NCI-H2171 treated with DMSO at 0.1 percent for 48 hours (cell line): ENCODE measurements at places on chromosomes 6 and 20.
A peak's percentile ranks its signal among the peaks of the same experiment; 100 is the strongest.

- DNase-seq = no peak
These were observed 100.7 kb downstream of the ANKRD60 start for GRCh38 chr20:58127701-58128111.

DNA sequence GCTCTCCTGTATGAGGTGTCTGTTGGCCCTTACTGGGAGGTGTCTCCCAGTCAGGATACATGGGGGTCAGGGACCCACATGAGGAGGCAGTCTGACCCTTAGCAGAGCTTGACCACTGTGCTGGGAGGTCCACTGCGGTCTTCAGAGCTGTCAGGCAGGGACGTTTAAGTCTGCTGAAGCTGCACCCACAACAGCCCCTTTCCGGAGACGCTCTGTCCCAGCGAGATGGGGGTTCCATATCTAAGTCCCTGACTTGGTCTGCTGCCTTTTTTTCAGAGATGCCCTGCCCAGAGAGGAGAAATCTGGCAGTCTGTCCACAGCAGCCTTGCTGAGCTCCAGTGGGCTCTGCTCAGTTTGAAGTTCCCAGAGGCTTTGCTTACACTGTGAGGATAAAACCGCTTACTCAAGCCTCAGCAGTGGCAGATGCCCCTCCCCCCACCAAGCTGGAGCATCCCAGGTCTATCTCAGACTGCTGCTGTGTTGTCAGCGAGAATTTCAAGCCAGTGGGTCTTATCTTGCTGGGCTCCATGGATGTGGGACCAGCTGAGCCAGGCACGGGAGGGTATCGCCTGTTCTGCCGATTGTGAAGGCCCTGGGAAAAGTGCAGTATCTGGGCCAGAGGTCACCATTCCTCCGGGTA lies 36.3 kb upstream of the IBTK start:
- DNase-seq = no peak

- DNase-seq = no peak
These were observed 24.3 kb upstream of the IER3 start for GRCh38 chr6:30768634-30769087.

GRCh38 chr6:140736231-140736630 lies 1361.8 kb upstream of the CITED2 start:
- peak; percentile 65 for DNase-seq
